ENCODE measurements at places on chromosomes 12 and 14. TPM values are rescaled to one million over a fixed set of nuclear protein-coding genes. Genes with fewer than 3 reads are reported as not detected.

DNA sequence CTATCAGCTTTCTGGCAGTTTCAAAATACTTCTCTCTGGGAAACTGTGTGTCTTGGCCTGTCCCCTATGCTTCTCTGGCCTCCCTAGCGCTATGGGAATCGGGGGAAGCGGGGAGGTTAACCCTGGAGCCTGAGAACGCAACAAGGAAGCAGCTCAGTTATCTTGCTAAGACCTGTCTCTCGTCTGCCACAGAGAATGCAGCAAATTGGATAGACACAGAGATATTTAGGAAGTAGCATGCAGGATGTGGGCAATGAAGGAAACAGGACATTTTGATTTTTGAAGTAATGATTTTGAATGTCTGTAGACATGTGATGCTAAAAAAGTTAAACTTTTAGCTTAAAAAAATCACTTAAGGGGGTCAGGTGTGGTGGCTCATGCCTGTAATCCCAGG lies 6.6 kb upstream of the CALCOCO1 start:
- no peaks in the 10 kb centered on the region for H3K36me3 ChIP-seq
- no peak overlapping the region for H3K4me3 ChIP-seq
- H3K27me3 ChIP-seq, result peaks cover 58% of the 10 kb centered on the region

DNA sequence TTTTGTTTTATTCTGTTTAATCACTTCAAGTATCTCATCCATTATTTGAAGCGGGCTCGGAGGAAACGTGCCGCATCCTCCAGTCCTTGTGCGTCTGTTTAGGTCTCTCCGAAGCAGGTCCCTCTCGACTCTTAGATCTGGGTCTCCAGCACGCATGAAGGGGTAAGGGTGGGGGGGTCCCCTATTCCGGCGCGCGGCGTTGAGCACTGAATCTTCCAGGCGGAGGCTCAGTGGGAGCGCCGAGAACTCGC lies 311 bp upstream of the LGR5 start:
- DNase-seq, result no peak
- no peak overlapping the region for H3K27ac ChIP-seq

DNA sequence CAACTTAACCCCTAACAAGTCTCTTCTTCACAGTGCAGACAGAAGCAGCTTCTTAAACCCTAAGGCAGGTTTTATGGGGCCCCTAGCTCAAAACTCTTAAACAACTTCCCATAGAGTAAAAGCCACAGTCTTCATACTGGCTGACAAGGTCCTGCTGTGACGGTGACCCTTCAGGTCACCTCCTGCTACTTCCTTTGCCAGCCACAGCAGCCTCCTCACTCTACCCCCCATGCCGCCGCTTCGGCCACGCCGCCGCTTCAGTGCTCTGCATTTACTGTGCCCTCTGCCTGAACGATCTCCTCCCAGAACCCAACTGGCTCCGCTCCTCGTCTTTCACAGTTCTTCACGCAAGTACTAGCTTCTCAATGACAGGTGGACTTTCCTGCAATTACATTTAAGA lies 45.5 kb downstream of the ACADS start:
- H3K4me3 ChIP-seq, result no peak overlapping the region
- peaks cover 45% of the 10 kb centered on the region for H3K36me3 ChIP-seq
- peak overlapping the region; percentile 3 for H3K27ac ChIP-seq
- no peaks in the 10 kb centered on the region for H3K27me3 ChIP-seq
- peaks cover 25% of the 10 kb centered on the region for H3K4me1 ChIP-seq

GRCh38 chr12:51437431-51437830 lies 12.8 kb downstream of the SLC4A8 start:
- peaks cover 33% of the 10 kb centered on the region for H3K4me1 ChIP-seq
- peaks cover 11% of the 10 kb centered on the region for H3K27me3 ChIP-seq
- no peak for DNase-seq
- H3K36me3 ChIP-seq, result no peaks in the 10 kb centered on the region
- H3K4me3 ChIP-seq, result no peak overlapping the region
- H3K27ac ChIP-seq, result no peak overlapping the region

DNA sequence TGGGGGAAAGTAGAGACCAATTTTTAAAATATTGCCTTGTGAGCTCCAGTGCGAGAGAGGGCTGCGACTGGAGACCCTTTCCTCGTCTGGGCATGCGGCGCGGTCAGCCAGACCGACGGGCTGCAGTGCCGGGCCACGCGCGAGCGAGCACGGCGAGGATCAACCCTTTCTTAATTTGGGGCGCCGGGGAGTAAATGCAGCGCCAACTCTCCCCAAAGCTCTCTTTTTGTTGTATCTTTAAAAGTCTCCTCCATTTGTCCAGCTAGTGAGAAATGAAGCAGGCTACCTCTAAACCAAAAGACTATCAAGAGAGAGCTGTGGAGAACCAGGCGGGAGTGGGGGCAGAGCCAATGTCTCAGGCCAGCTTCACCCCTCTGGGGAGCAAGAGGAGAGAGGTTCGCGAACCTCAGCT lies 1.4 kb downstream of the SIX1 start:
- H3K4me3 ChIP-seq, result peak overlapping the region; percentile 61
- DNase-seq, result no peak
- peaks cover 86% of the 10 kb centered on the region for H3K27me3 ChIP-seq
- no peak overlapping the region for H3K27ac ChIP-seq

DNA sequence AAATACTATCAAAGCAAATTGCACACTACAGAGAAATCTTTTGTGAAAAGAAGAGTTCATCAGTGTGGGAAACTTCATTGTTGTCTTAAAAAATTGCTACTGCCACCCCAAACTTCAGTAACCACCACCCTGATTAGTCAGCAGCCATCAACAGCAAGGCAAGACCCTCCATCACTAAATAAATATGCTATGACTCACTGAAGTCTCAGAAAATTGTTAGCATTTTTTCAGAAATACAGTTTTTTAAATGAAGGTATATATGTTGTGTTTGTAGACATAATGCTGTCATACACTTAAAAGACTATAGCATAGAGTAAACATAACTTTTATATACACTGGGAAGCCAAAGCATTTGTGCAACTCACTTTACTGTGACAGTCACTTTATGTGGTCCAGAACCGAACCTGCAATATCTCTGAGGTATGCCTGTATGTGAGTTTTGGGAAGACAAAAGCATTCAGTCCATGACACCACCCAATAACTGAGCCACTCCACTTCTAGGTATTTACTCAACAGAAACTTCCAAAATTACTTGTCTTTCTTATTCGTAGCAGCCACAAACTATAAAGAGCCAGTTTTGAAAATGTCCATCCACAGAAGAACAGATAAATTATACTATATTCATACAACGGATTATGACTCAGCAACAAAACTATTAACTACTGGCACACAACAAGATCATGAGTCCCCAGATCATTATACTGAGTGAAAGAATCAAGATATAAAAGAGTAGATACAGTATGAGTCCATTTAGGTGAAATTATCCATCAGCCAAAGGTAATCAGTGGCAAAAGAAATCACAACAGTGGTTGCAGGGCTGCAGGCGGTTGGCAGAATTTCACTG lies 649.6 kb downstream of the BCL11B start:
- H3K4me1 ChIP-seq, result no peaks in the 10 kb centered on the region
- no peak for DNase-seq
- no peak overlapping the region for H3K27ac ChIP-seq
- no peaks in the 10 kb centered on the region for H3K36me3 ChIP-seq
- no peaks in the 10 kb centered on the region for H3K27me3 ChIP-seq

DNA sequence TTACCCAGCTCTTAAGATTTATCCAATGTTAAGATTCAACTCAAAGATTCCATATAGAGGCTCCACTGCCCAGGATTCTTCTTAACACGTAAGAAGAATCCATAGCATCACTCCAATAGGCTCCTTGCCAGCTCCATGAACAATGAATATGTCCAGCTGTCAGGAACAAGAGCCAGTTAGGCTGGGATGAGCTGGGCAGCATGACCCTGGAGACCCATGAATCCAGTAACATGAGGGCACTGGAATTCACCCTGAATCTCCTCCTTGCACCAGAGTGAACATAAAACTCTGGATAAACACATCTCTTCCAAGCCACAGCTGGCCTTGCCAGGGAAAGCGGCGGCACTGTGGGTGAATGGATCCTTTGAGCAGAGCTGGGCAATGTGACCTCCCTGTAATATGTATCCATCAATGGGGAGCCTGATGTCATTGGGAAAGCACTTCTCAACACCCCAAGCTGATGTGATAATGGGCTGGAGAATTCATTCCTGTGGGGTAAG lies 24.4 kb upstream of the TC2N start:
- no peaks in the 10 kb centered on the region for H3K27me3 ChIP-seq
- H3K4me3 ChIP-seq, result no peak overlapping the region
- no peak overlapping the region for H3K27ac ChIP-seq
- no peak for DNase-seq
- H3K4me1 ChIP-seq, result peaks cover 45% of the 10 kb centered on the region

- no peak for DNase-seq
- H3K4me1 ChIP-seq, result no peaks in the 10 kb centered on the region
- H3K4me3 ChIP-seq, result no peak overlapping the region
- no peaks in the 10 kb centered on the region for H3K27me3 ChIP-seq
- peaks cover 26% of the 10 kb centered on the region for H3K36me3 ChIP-seq
Measured at GRCh38 chr12:106994579-106995220, 7.8 kb upstream of the MTERF2 start.

DNA sequence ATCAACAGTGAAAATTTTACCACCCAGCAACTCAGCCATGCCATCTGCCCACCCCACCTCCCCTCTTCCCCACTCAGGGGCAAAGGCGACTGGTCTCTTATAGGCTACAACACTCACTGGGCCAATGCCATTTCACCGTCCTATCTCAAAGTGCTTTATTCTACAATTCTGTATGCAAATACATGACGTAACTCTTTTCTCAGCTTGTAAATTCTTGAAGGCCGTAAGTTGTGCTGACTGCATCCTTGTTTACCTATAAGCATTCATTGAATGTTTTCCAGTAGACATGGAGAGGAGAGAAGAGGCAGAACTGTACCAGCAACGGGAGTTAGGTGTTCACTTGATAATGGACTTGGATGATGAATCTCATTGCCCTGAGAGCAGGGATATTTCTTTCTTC lies 15.6 kb downstream of the BCL2L14 start:
- no peaks in the 10 kb centered on the region for H3K36me3 ChIP-seq
- no peak overlapping the region for H3K4me3 ChIP-seq
- DNase-seq, result no peak
- H3K27me3 ChIP-seq, result peaks cover 2% of the 10 kb centered on the region
- no peak overlapping the region for H3K27ac ChIP-seq
- no peaks in the 10 kb centered on the region for H3K4me1 ChIP-seq

DNA sequence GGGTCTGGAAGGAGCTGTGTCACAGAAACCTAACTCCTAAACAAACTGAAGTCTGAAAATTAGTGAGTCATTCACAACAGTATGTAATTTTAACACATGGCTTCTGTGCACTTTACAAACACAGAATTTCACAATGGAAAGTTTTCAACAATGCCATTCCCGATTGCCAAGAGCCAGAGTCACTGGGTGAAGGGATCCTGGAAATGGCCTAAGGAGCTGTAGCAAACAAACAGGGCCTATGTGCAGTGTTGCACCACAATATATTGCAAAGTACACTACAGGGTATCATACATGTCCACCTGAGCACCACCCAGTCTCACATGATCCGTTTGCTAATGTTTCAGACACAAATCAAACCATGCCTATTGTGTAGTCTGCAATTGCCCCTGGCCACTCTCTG lies 184.7 kb upstream of the OTX2 start:
- no peak for DNase-seq
- no peak overlapping the region for H3K4me3 ChIP-seq
- no peaks in the 10 kb centered on the region for H3K36me3 ChIP-seq
- no peaks in the 10 kb centered on the region for H3K27me3 ChIP-seq

HOXC6 gene
- total RNA-seq, result not detected

SLC11A2 gene
- 56.6 TPM for total RNA-seq

AMN gene
- total RNA-seq, result 0.44 TPM

OLR1 gene
- not detected for total RNA-seq

TAS2R19 gene
- 3.6 TPM for total RNA-seq

All from activated T-helper 2 cell treated with anti-CD3 and anti-CD28 coated beads, Interferon-gamma antibody, Interleukin-2, Interleukin-4, amounts not matched to agents 10 μg/mL and 5 μg/mL and 100 μg/mL, durations not matched to agents 14 hours and 24 hours and 36 hours (primary cell).